ENCODE measurements at places on chromosomes 7 and 10.

- peak; percentile 52 for DNase-seq
These were observed 109.2 kb downstream of the STRA8 start for GRCh38 chr7:135342887-135343286.

DNA sequence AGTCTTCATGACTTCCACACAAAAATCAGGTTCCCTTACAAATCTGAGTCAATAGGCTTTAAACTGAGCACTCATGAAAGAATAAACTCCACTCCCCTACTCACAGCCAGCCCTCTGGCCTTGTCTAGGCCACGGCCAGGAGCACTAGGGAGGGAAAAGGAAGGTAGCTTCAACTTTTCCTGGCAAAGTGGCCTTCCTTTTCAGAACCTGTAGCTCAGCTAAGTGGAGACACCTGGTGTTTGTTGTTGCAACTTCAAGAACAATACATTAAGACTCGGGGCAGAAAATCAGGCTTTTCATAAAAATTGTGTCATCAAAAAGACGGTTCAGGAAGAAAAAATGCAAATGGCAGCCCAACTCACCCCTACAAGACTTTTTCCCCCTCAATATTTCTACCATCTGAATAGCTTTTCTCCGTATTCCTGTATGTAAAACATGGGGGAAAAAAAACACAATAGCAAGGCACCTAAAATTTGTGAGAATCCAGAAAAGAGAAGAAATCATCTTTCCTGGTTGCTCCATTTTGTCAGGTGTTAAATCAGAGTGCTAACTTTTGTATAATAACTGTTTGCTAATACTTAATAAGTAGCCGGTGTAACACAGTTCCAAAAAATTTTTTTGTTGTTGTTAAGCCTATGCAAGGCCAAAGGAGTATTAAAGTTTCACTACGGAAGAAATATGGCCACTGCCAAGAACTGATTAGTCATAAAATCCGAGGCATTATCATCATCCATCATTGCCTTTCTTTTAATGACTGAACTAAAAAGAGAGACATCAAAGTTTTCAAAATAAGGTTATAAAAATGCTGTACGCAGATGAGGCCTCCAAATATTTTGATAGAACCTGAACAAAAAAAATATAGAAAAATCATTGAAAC lies 66.2 kb upstream of the ARID5B start:
- peak; percentile 30 for DNase-seq

- DNase-seq, result no peak
These were observed 446.5 kb downstream of the INHBA start for GRCh38 chr7:41256186-41256945.

DNA sequence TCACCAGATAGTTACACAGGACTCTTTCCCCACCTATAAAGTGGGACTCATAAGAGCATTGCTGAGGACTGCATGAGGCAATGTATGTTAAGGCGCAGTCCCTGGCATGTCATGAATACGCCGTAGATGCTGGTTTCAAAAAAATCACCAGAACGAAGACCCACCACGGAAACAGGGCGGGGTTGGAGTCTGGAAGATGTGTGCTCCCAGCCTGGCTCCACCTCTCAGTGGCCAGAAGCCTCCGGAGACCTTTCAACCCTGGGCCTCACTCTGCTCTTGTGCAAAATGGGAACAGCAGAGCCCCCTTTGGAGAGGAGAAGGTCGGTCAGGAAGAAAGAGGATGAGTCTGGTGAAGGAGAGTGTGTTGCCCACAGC lies 12.4 kb upstream of the ZMIZ1 start:
- no peak for DNase-seq

GRCh38 chr10:99360934-99361333 lies 31.8 kb downstream of the CNNM1 start:
- DNase-seq, result no peak

GRCh38 chr10:86747796-86748581 lies 8.4 kb upstream of the BMPR1A start:
- peak; percentile 8 for DNase-seq

DNA sequence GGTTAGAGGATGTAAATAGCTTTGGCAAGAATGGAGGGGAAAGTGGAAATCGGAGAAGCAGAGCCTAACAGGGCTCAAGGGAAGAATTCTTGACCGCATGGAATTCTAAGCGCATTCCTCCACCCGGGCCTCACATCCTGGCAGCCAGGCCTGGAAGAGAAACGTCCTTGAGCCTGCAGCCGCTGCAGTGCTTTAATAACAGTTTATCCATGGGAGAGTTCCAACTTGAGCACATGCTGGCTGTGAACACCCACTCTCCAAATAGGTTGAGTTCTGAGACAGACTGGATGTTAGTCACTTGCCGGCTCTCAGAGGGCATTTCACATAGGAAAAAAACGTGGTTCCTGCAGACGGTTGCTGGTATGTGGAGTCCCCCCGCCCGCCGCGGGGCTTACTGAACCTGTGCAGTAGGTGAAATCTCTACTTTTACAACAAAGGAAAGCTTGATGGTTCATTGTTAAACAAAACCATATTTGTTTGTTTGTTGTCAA lies 61.4 kb upstream of the STEAP1B start:
- DNase-seq, result no peak

DNA sequence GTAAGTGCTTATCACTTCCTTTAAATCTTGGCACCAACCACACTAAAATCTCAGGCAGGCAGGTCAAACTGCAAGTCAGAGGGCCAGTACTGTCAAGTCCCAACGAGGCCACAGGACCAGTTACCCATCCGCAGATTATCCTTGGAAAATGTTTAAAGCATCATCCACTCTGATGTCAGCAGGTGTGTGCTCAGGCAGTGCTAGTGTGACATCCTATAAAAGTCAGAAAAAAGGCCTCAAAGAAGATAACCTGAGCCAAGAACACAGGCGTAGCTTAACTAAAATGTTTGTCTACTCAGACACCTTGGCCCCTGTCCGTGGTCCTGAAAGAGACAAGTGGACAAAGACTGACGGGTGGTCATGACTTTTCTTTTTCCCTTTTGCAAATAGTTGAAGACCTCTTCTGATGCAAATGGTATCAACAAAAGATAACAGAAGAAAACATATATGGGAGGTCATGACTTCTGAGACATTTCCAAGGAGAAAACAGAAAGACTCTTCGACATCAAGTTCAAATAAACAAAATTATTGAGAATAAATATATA lies 309.3 kb downstream of the KCNMA1 start:
- DNase-seq, result no peak

DNA sequence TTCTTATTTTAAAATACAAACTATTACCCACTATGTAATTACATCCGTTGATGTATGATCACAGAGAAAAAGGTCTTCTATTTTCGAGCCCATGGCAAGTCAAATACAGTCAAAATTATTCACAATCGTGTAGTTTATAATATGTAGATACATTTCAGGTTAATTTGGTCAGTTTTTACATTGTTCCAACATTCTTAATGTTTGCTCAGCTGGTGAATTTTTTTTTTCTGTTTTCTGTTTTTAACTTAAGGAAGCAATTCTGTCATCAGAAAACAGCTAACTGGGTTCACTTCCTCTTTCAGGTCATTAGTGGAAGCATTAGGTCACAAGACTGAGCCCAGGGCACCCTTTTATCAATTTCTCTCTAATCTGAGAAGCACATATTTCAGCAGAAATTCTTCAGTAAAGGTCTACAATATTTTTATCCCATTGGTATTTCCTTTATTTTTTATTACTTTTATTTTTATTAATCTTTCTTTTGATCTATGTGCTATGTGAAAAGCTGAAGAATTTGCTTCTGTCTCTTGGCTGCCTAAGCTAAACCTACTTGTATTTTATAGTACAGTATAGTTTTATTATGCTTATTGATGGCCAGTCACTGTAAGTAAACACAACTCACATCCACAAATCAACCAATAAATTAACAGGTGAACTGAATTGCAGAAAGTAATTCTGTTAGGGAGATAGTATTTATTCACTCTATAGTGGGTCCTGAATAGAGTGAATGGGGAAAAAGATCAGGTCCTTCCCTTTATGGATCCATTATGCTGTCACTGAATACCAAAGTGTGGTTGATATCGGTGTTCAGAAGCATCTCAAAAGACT lies 84.6 kb downstream of the ICA1 start:
- DNase-seq, result peak; percentile 15

- no peak for DNase-seq
These were observed 26.0 kb upstream of the ZNF735 start for GRCh38 chr7:64180989-64181388.

- no peak for DNase-seq
These were observed at the start of gene EBF3 for GRCh38 chr10:129963641-129964501. Gene EBF3, minus strand, starts transcription at chr10:129964274. Its CDS starts 506 bp downstream, at chr10:129963768.

GRCh38 chr10:97711640-97712572 lies 1.6 kb upstream of the MARVELD1 start:
- no peak for DNase-seq

- no peak for DNase-seq
These were observed 196.6 kb upstream of the FRMD4A start for GRCh38 chr10:14527134-14527844.

DNA sequence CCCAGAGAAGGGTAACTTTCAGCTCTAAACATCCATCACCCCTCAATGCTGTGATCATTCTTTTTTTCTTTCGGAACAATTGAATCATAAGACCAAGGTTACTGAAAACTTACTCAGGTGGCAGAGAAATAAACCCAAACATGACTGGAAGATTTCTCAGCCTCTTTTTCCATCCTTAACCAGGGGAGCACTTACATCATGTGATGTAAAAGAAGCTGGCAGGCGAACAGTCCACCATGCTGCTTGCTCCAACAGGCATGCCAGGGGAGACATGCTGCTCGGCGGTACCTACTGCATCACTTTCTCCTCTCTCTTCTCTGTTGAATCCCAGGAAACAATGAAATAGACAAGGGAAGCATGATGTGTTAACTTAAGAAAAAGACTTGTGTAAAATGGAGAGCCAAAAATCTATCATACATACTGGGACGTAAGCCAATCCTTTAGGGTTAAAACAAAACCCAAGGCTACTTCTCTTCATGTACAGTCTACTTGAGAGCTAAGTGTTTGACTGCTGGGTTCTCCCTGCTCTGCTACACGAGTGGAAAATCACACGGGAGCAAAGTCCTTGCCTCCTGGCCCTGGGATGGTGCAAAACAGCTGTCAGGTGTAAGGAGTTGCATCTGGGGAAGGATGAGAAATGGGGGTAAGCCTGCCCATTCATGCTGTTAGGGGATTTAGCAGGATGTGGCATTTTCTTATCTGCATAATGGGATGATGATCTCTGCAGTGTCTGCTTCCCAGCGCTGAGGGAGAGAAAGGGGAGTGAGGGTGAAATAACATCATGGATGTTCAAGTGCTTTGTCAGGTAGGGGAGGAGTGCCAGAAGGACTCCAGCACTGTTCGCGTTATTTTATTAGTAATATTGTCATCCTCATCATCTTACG lies 64.3 kb upstream of the ZNF438 start:
- DNase-seq, result no peak

DNA sequence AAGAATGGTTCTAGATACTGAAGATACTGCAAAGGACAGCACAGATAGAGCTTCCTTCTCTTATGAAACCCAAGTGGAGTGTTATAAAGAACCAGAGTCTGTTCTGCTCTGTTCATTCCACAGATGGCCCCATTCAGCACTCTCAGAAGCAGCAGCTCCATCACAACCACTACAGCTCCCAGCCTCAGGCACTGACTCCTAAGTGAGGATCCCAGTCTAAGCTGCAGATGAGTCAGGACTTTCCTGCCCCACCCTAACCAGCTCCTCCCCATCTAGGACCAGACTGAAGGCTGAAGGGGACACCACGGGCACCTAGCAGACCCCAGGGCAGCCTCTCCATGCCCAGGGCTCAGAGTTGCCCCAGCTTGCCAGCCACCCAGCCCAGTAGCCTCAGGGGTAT lies 379.8 kb downstream of the GRID1 start:
- DNase-seq, result no peak

- peak; percentile 2 for DNase-seq
These were observed 370.2 kb downstream of the PHF14 start for GRCh38 chr7:11343818-11344413.

DNA sequence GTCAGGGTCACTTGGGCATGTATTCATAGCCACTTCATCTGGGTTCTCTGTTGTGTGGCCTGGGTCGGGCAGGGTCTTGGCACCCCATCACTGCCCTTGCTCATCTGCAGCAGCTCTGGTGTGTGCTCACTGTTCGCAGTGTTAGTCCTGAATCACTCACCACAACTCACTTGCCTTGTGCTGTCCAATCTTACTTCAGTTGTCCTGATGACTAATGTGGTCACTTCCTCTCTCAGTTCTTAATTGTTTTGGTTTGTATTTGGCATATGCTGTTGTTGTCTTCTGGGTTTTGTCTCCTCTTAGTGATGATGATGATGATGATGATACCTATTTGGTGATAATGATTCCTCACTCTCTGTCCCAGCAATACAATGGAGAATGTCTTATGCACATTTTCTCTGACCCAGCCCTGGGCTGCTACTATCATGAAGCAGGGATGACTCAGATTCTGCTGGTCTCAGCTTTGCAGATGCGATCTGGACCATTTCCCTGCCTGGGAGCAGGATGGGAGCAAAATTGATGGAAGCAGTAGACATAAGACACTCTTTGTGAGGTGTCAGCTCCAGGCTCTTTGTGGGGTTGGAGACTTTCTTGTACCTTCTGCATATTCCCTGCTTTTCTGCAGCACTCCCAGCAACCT lies 17.0 kb downstream of the ADRA2A start:
- DNase-seq, result no peak

DNA sequence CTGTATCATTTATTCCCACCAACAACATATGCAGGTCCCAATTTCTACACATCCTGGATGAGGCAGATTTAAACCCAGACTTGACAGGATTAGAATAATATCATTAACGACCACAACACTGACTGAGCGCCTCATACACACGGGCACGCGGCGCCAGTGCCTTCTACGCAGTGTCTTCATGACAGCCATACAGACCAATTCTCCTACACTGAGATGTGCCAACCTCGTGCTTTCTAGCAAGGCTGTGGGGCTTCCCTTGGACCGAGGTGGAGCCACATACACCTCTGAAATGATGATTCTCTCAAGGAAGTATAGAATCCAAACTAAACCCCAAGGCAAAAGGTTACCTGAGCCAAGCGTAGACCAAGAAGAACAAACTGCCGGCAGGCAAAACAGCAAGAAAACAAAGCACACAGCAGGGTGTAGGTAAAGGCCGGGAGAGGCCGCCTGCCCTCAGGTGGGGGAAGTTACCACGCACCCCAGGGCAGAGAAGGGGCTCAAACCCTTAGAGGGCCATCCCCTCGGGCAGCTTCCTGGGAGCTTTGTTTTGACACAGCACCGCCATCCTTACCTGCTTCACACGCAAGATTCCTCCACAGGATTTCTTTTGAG lies 75.8 kb downstream of the DLG5 start:
- no peak for DNase-seq

- no peak for DNase-seq
These were observed 3.0 kb upstream of the PANK1 start for GRCh38 chr10:89648074-89648473.

All from NCI-H2081 (cell line).